CD4-positive, alpha-beta T cell treated with Interferon gamma for 1 hour (primary cell): ENCODE measurements at places on chromosomes 2 and 18.

DNA sequence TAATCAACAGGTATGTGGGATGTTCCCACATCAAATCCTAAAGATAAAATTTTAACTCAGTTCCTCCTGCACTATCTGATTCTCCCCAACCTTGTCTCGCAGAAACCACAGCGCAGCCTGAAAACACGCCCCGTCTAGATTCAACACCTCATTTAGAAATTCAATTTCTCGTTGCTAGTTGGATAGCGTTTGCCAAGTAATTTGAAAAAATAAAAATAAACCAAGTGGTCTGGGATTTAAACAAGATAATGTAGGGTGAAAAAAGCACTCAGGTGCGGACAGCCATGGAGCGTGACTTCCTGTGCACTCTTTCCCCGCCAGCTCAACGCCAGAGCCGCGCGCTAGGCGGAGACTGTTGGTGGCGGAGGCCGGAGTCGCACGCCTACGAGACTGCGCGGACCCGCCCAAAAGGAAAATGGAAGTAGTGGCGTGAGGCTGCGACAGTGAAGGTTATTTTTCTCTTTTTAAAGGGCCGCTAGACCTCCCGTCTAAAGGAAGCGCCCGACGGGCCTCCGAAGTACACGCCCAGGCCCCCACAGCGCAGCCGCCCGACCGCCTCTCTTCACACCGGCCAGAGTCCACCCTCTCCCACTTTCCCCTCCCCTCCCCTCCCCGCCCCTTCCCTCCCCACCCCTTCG, 615 bp upstream of the CCNT2 start:
- DNase-seq, result no peak

- DNase-seq, result no peak
Measured at GRCh38 chr2:149562324-149562723, 25.3 kb downstream of the MMADHC start.

- no peak for DNase-seq
Measured at GRCh38 chr2:19352946-19353720, 5.3 kb downstream of the OSR1 start.

GRCh38 chr2:234730066-234730640, 221.7 kb upstream of the SH3BP4 start:
- no peak for DNase-seq

GRCh38 chr2:22600156-22600555, 784.8 kb upstream of the KLHL29 start:
- no peak for DNase-seq

GRCh38 chr2:54613794-54614257, 109.6 kb upstream of the EML6 start:
- DNase-seq, result no peak

GRCh38 chr2:219531639-219532377, 11.8 kb downstream of the CHPF start:
- no peak for DNase-seq

DNA sequence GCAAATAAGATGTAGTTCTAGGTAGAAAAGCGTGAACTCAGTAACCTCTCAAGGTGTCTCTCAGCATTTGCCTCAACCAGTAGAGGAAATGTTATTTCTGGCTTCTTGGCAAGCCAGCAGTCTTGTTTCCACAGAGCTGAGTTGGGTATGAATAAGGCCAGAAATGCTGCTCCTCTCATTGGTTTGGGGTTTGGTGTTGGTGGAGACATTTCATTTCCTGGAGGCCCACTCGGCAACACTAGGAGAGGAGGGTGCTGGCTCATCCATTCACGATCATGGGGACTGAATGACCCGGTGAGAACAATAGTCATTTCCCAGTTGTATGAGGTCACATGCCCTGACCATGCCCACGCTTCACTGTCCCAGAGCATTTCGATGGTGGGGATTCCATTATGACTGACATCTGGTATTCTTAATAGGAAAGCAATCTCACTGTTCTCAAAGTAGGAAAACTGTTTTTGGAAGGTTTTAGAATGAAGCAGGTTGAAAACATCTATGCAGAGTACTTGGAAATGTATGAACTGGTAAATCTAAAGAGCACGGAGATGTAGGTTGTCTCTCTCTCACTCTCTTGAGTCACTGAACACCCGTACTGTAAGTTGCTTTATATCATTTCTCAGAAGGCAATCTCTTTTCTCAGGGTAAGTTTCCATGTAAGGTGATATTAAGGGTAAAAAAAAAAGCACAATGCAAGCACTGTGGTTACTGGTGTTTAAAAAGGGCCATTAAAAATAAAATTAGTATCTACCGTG, 37.1 kb upstream of the CTLA4 start:
- no peak for DNase-seq

- no peak for DNase-seq
Measured at GRCh38 chr2:172179045-172179701, 76.5 kb upstream of the DLX2 start.

DNA sequence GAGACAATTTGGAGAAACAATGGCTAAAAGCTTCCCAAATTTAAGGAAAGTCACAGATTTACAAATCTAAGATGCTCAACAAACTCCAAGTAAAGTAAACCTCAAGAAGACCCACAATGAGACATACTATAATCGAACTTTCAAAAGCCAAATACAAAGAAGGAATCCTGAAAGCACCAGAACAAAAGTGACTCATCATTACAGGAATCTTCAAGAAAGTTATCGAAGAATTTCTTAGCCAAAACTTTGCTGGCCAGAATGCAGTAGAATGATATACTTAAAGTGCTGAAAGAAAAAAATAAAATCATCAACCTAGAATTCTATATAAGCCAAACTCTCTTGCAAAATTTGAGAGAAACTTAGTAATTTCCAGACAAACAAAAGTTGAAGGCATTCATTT, 106.5 kb upstream of the TMEM200C start:
- no peak for DNase-seq

DNA sequence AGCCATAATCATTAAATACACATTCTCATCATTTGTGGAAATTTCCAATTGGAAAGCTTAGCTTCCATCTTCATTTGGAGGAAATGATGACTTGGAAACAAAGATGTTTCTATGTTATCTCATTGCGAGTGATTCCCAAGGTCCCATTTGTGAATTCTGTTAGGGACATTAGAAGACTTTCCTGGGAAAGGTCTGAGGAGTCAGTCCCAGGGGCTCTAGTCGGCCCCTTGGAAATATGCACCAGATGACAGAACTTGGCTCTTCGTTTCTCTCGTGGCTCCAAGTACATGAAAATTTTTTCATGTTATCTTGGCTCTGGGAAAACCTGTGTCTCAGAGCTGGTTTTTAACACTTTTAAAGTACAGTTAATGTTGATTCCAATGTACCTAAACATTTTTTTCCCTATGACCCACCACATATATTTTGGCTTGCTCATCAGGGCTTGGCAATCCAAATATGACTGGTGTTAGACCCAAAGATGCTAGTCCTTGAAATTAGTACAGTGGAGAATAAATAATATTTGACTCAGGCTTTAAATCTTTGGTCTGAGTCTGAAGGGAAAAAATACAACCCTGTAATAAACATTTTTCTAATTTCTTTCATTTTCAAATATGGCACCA, 15.4 kb upstream of the CAVIN2 start:
- DNase-seq, result no peak

GRCh38 chr2:11033114-11033513, 121.4 kb downstream of the KCNF1 start:
- DNase-seq, result no peak

DNA sequence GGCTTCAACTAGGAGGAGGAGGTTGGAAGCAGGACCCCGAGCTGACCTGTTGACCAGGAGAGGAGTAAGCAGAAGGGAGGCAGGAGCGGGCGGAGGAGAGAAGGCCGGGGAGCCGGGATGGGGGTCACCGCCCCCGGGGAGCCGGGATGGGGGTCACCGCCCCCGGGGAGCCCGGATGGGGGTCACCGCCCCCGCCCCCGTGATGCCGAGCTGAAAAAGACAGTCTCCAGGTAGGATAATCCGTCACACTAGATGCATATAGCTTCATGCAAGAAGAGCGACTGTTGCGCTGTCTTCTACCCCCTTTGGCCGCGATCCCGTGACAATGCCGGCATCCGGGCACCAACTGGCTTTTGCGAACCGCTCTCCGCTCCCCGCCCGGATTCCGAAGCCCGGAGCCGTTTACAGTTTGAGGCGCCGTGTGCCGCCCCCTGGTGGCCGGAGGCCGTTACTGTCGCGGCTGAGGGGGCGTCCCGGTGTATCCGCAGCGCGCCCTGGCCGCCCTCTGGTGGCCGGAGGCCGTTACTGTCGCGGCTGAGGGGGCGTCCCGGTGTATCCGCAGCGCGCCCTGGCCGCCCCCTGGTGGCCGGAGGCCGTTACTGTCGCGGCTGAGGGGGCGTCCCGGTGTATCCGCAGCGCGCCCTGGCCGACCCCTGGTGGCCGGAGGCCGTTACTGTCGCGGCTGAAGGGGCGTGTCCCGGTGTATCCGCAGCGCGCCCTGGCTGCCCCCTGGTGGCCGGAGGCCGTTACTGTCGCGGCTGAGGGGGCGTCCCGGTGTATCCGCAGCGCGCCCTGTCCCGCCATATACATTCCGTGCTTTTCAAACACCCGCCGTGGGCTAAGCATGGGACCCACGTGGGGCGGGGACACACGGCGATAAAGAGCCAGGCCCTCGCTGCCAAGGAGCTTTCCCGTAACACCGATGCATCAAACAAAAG, 89.6 kb downstream of the ACTR3 start:
- peak; percentile 49 for DNase-seq

GRCh38 chr18:47794725-47795433, 135.6 kb downstream of the SMAD2 start:
- DNase-seq, result no peak

DNA sequence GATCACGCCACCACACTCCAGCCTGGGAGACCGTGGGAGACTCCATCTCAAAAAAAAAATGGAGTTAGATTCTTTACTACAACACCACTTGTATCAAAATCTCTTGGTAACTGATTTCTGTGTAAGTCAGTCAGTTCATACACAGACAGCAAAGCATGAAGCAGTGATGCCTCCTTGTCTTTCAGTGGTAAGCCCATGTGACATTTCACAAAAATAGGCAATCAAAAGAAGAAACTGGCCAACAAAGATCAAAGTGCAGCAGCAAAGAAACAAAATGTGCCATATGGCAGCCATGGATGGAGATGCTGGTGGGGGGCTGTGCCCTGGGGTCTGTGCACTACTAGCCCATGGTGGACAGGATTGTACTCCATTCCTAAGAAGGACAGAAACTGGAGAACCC, 6.7 kb upstream of the RAB12 start:
- no peak for DNase-seq

DNA sequence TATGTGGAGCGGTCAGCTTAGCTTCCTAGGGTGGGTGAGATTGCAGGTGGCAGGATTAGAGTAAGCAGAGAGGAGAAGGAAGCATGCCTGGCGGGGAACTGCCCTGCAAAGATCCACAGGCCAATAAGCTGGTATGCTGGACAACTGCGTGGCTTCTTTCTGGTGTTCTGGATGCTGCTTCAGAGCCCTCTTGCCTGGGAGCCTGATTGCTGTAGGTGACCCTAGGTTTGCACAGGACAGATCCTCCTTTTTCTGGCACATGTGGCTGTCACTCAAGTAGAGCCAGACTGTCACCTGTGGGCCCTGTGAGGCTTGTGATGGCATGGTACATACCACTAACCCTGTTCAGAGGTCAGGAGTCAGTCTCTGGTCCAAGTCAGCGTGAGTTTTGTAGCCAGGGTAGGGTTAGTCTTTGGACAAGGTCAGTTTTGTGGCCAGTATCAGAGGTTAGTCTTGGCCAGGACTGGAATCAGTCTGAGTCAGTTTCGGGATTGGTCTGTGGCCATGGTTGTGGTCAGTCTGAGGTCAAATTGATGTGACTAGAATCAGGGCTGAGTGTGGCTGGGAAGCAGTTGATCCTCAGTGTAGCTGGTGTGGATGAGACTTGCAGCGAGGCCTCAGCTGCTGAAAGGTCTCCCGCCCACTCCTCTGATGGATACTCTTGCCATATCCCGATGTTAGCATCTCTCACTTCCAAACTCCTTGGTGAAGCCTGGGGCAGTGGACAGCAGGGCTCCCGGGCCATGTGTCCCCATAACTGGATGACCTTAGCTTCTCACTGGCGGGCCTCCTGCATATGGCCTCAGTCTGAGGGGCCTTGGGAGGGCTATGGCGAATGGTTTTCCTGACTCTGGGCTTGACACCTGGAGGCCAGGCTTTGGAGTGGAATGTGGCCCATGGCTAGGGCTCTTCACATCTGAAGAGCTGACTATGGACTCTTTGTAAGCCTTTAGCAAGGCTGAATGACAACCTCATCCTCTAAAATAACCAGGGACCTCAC, 260.5 kb downstream of the DYSF start:
- DNase-seq, result no peak

GRCh38 chr2:223591596-223591995, 10.6 kb downstream of the SCG2 start:
- DNase-seq, result no peak

- DNase-seq, result no peak
Measured at GRCh38 chr2:208069186-208069585, 43.9 kb upstream of the PLEKHM3 start.

DNA sequence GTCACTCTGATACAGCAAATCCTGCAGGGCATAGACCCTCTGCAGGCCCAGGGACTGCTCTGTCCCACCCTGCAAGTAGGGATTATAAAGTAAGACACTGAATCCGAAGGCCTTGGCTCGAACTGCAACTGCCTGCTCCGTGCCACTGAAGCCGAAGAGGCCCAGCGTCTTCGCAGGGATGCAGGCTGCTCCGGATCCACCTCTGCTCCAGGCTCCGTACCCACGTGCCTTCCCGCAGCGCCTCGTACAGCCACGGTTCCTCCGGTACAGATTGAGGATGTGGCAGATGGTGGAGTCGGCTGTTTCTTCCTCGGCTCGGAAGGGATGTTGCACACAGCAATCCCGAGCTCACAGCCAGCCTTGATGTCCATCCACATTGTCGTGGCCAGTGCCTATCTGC, 160.4 kb upstream of the LHCGR start:
- no peak for DNase-seq

DNA sequence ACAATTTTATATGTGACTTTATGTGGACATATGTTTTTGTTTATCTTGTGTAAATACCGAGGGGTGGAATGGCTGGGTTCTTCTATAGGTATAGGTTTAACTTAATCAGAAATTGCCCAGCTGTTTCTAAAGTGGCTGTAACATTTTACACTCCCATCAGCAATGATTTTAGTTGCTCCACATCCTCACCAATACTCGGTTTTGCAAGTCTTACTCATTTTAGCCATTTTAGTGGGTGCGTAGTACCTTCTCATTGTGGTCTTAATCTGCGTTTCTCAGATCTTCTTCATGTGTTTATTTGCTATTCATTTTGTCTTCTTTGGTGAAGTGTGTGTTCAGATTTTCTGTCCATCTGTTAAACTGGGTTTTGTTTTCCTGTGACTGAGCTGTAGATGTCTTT, 95.4 kb upstream of the BCL2L11 start:
- no peak for DNase-seq
